ENCODE measurements at places on chromosomes 16 and 17. TPM values are rescaled to one million over a fixed set of nuclear protein-coding genes. Genes with fewer than 3 reads are reported as not detected.

- no peak for DNase-seq
Observed at GRCh38 chr17:11318207-11318606, 77.2 kb downstream of the SHISA6 start.

- no peak for DNase-seq
Observed at GRCh38 chr17:69943058-69943457, 132.0 kb upstream of the KCNJ16 start.

- no peak for DNase-seq
Observed at GRCh38 chr16:89413811-89414585, 76.4 kb downstream of the ANKRD11 start.

- DNase-seq, result no peak
Observed at GRCh38 chr16:66473654-66474519, 46.8 kb downstream of the BEAN1 start.

- peak; percentile 32 for DNase-seq
Observed at GRCh38 chr16:12096828-12097522, 120.4 kb downstream of the SNX29 start.

- no peak for DNase-seq
Observed at GRCh38 chr17:31919802-31920525, 16.8 kb upstream of the SUZ12 start.

- DNase-seq, result no peak
Observed at GRCh38 chr17:8159032-8159400, 3.7 kb downstream of the VAMP2 start.

DNA sequence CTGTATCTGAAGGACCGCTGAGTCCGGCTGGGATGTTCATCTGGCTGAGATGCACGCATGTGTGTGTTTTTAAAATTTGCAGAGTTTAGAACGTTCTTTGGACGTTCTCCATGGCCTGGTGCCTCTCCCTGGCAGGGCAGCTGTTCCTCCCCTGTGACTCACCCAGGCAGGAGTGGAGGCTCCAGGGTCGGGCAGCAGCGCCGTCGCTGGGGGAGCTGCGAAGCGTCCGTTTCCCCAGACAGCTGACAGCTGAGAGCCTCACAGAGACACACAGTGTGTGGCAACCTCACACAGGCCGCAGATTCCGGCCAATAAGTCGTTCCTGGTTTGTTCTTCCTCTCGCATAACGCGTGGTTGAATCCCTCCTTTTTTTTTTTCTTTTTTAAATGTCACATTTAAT lies 80.6 kb downstream of the OR1D5 start:
- DNase-seq, result no peak

GRCh38 chr16:30691907-30692306 lies 7.1 kb upstream of the SRCAP start:
- no peak for DNase-seq

DNA sequence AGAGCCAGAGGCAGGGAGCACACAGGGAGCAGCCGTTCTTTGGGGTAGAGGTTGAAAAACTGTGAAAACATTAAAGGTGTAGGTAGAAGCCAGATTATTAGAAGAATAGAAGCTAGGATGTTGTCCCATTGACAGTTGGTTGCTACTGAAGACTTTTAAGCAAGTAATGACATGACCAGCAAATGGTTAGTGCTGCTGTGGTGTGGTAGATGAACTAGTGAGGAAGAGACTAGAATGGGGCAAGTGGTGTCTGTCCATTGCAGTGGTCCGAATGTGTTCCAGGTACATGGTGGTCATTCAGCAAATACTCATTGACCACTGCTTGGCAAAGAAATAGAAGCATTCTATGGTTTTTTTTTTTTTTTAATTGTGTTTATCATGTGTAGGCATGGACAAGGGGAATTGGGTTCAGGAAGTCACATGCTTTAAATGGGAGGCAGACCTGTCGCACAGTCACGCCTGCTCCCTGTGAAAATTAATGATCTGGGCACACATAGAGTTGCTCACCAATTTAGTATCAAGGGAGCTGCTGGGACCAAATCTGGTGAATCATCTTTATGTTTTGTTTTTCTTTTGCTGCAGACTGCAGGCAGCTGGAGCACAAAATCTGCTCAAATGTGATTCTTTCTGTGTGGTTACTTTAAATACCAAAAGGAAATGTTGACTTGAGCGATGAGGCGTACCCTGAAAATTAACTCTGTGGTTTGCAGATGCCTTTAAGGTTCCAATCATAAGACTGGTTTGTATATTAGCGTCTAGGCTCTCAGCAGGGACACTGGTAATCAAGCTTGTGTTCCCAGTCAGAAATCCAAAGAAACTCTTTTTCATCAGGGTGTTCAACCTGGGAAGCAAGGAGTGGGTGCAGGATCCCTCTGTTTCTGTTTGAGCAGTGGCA lies 30.7 kb downstream of the YPEL2 start:
- no peak for DNase-seq

GRCh38 chr17:78780335-78780734 lies 1.7 kb downstream of the CYTH1 start:
- no peak for DNase-seq

- no peak for DNase-seq
Observed at GRCh38 chr16:31357324-31358109, 2.5 kb downstream of the ITGAX start.

DNA sequence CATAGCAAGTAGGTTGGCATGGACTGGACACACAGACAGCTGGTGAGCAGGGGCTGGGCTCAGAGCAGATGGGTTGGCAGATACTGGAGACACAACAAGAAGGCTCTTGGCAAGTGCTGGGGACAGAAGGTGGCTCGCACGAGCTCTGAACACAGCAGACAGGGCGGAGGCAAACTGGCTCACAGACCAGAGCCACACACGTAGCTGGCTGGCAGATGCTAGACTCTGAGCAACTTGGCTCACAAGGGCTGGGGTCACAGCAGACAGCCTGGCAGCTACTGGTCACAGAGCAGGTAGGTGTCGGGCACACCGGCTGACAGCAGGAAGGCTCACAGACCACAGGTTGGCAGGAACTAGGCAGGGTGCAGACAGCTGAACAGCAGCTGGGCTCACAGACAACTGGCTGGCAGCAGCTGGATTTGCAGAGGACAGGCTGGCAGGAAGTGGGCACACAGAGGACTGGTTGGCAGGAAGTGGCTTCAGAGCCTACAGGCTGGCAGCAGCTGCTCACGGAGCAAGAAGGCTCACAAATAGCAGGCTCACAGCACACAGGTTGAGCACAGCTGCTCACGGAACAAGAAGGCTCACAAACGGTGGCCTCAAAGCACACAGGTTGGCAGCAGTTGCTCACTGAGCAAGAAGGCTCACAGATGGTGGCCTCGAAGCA lies 725 bp downstream of the KRTAP16-1 start:
- DNase-seq, result peak; percentile 91

GRCh38 chr16:87410530-87410929 lies 18.4 kb downstream of the MAP1LC3B start:
- DNase-seq, result no peak

DNA sequence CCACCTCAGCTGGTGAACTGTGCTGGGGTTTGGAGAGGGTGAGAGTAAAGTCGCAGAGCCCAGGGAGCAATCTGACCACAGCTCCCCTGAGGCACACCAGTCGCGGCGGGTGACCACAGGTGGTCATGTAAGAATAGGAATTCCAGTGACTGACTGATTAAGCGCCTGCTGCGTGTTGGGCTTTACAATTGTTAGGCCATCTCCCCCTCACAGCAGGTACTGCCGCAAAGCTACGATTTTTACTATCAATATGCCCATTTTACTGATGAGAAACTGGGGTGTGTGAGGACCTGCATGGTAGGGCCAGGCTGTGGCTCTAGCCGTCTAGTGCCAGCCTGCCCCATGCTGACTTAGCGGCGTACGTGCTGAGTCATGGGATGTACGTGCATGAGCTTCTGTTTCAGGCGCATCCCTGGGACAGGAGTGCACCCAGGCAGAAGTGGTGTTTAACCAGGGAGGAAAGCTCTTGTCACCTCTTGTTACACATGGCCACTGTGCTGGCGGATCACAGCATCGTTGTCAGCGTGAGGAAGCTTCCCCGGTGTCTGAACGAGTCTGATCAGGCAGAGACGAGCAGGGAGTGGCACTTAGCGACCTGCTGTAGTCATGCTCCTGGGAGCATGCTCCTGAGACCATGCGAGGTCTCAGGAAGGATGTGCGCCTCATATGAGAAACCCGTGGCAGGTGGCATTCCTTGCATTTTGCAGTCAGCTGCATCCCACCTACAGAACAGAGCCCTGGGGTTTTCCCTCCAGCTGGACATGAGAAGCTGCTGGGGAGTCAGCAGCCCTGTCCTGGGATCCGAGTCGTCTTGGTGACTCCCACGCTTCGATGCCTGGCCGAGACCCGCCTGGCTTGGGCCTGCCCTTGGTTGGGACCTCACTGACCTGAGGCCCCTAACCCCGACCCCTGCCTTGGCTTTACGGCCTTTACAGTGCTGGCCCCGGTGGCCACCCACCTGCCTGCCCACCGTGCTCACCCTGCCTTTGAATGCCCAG lies 163.7 kb upstream of the CHMP6 start:
- DNase-seq, result no peak

DNA sequence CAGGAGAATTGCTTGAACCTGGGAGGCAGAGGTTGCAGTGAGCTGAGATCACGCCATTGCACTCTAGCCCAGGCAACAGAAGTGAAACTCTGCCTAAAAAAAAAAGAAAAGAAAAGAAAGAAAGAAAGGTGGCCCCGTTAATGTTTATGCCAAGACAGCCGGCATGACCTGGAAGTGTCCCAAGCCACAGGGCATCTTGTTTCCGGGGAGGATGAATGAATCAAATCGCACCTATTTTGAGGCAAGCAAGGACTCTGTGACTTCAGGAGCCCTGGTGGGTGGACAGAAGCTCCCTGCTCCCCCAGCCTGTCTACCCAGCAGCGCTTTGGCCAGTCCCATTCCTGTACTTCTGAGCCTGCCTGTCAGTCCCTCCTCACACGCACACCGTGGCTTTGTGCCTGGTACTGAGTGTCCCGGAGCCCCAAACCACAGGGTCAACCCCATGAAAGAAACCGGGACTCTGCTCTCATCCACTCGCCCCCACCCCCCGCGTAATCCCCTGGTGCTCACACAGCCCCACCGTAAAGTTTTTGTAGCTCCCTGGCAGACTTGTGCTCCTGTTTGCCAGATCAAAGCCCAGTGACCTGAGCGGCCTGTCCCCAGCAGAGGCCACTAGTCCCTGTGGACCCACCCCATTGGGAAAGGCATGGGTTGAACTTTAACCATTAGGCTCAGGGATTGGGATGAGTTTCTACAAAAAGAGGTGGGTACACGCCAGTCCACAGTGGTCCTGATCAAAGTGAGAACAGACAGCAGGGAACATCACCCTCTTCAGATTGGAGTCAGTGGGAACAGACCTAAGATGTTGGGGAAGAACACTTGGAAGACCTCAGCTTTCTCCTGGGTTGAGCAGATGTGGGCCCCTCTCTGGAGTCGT lies 19.3 kb downstream of the CD2BP2 start:
- no peak for DNase-seq

GRCh38 chr17:38922538-38923297 lies 2.7 kb upstream of the LASP1NB start:
- peak; percentile 75 for DNase-seq

- DNase-seq, result peak; percentile 81
Observed at GRCh38 chr17:55735731-55736405, 13.2 kb upstream of the TMEM100 start.

- no peak for DNase-seq
Observed at GRCh38 chr16:82639666-82640336, 13.0 kb downstream of the CDH13 start.

DNA sequence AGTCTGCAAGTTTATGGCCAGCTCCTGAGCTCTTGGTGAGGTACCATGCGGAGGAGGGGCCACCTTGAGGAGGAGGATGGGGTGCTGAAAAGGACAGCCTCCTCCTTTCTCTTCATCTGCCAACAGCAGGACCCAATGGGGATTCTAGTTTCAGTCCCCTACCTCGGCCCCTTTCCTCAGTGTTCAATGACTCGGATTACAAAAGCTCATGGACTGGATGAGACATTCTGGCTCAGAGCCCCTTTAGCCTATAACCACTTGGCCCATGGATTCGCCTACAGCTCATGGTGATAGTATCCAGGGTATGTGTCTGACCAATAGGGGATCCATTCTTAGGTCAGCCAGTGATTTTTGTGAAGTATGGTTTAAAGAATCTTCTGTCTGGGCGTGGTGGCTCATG lies 8.5 kb upstream of the PIK3R6 start:
- DNase-seq, result no peak

- no peak for DNase-seq
Observed at GRCh38 chr17:82277851-82278250, 4.4 kb upstream of the CSNK1D start.

- no peak for DNase-seq
Observed at GRCh38 chr17:30226878-30227277, 8.6 kb downstream of the SLC6A4 start.

HOXB8 gene
- total RNA-seq, result 23.7 TPM

TBC1D3D gene
- total RNA-seq, result 0.17 TPM

VAC14 gene
- 32.9 TPM for total RNA-seq

SSH2 gene
- 23.0 TPM for total RNA-seq

TBC1D3I gene
- not detected for total RNA-seq

GIT1 gene
- total RNA-seq, result 38.8 TPM

TAT gene
- total RNA-seq, result 0.10 TPM

ZP2 gene
- total RNA-seq, result 0.17 TPM

WFDC1 gene
- total RNA-seq, result 3.8 TPM
